ENCODE measurements at places on chromosomes 3 and 15.

- DNase-seq: no peak
Observed at GRCh38 chr3:139894643-139894989, 40.4 kb upstream of the CLSTN2 start.

DNA sequence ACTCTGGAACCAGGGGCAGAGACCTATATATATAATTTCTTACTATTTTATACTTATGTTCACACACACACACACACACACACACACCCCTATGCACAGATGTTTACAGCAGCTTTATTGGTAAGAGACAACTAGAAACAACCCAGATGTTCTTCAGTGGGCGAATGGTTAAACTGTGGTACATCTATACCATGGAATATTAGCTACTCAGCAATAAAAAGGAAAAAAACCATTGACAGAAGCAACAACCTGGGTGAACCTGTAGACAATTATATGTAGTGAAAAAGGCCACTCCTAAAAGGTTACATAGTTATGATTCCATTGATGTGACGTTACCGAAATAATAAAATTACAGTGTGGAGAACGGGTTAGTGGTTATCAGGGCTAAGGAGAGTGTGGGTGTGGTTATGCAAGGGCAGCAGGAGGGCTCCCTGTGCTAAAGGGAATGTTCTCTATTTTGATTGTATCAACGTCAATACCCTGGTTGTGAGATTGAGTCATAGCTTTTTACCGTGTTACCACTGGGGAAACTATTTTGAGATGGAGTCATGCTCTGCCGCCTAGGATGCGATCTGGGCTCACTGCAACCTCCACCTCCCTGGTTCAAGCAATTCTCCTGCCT, 85.5 kb downstream of the FLNB start:
- no peak for DNase-seq

DNA sequence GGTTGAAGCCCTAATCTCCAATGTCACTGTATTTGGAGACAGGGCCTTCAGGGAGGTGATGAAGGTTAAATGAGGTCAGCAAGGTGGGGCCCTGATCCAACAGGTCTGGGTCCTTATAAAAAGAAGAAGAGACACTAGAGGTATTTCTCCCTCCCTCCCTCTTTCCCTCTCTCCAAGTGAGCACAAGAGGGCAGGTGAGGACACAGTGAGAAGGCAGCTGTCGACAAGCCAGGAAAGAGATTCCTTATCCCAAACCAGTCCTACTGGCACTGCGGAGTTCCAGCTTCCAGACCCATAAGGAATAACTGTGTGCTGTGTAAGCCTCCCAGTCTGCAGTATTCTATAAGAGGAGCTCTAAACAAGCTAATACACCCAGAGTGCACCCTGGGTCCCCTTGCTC, 134.7 kb downstream of the ADAMTS17 start:
- no peak for DNase-seq

GRCh38 chr3:40597441-40597840, 72.7 kb downstream of the ZNF621 start:
- no peak for DNase-seq

- no peak for DNase-seq
Observed at GRCh38 chr15:71530116-71530515, 280.2 kb upstream of the NR2E3 start.

DNA sequence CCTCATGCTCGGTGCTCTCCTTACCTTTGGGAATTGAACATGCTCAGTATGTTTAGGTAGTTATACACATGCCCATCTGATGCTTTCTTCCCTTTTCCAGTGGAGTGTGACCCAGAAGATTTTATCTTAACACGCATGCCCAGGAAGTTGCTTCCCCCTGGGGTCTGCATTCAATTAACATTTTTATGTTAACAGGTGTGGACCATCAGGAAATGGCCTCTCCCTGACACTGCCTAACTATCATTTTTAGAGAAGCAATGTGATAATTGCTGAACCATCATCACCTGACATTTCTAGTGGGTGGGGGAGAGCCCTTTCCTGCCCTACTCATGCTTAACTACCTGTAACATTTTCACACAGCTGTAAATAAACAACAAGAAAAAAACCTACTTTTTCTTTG, 55.1 kb upstream of the TGFBR2 start:
- DNase-seq: no peak

DNA sequence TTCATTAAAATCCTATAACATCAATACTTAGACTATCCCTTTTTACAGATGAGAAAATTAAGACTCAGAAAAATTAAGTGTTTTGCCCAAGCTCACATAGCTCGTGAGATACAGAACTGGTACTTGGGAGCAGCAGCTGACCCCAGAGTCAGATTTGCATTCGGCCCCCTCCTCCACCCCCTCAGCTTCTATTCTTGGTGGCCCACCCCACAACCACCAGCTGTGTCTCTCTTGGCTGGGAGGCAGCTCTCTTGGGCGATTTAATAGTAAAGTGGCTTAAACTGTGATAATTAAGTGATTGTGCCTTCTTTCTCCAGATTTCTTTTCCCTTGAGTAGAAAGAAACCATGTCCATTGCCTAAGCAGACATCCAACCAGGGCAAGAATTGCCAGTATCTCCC, 203.6 kb upstream of the PDZRN3 start:
- DNase-seq: no peak

DNA sequence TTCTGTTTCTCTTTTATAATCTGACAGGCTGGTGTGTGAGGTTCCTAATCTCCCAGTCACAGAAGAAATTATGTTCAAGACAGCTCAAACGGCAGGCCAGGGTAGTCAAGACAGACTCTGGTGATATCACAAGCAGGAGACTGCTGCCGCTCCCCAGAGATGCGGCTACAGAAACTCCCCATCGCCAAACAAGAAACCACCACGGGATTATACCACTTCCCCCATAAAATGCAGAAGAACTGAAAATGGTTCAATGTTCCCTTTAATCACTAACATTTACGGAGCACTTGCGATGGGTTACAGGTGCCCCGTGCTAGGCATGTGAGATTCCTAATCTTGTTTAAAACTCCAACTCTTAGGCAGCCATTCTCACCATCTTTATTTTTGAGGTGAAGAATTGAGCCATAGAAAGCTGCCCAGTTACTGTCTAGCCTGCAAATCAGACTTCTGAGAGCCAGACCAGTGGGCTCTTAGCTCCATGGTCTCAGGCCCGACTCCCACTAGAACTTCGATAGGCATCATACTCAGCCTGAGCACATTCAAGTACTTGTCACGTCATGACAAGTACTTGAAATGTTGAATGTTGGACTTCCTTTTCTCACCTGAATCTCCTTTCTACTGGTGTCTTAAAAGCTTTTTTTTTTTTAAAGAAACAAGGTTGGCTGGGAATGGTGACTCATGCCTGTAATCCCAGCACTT, 58.4 kb downstream of the TBC1D2B start:
- DNase-seq: no peak

GRCh38 chr15:55255714-55256113, 33.9 kb downstream of the RAB27A start:
- no peak for DNase-seq

- DNase-seq: no peak
Observed at GRCh38 chr3:12182687-12183441, 24.2 kb upstream of the TIMP4 start.

- no peak for DNase-seq
Observed at GRCh38 chr15:35061161-35061824, 23.8 kb downstream of the NANOGP8 start.

- DNase-seq: no peak
Observed at GRCh38 chr3:13655061-13655913, 106.4 kb downstream of the FBLN2 start.

DNA sequence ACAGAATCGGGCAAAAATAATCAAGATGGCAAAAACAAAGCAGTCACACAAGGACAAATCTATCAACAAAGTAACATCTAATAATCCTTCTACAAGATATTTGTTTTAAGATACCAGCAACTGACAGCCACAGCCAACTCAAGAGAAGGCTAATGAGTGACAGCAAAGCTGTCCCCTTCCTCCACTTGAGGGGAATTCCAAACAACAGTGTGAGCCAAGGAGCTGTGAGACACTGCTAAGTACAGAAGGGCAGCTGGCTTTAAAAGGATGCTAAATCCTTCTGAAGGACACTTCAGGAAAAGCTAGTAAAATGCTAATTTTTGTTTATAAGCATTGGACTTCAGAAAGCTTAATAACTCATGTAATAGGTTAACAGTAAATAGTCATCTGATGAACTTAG, 120.3 kb upstream of the GOLGA8J start:
- DNase-seq: no peak

- DNase-seq: no peak
Observed at GRCh38 chr3:32583708-32584107, 13.1 kb upstream of the DYNC1LI1 start.

DNA sequence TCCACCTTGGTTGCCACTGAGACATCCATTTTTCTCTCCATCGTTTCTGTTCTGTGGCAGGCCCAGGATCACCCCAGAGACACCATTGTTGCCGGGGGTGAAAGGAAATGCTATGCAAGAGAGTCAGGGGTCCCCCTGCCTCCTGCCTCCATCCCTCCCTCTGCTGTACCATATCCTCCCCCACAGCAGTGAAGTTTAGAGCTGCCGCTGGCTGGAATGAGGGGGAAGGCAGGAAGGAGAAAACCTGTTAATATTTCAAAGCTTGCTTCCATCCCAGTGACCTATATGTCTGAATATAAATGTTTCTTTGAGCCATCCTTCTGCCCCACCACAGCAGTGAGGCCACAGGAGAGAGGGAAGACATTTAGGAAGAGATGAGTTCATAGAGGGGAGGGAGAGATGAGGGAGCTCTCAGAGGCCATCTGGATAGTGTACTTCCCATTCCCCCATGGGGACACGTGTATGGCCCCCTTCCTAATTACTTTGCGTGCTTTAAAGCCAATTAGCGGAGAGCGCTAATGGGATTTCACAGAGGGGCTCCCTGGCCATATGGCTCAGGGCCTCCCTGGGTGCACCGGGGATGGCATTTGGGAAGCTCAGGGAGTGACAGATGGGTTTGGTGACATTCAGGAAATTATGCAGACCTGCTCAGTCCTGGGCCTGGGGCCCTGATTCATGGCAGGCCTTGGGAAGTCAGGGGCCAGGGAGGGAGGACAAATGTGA, 40.4 kb upstream of the CHRNB4 start:
- DNase-seq: no peak

- no peak for DNase-seq
Observed at GRCh38 chr3:160038862-160039562, 50.4 kb downstream of the IL12A start.

DNA sequence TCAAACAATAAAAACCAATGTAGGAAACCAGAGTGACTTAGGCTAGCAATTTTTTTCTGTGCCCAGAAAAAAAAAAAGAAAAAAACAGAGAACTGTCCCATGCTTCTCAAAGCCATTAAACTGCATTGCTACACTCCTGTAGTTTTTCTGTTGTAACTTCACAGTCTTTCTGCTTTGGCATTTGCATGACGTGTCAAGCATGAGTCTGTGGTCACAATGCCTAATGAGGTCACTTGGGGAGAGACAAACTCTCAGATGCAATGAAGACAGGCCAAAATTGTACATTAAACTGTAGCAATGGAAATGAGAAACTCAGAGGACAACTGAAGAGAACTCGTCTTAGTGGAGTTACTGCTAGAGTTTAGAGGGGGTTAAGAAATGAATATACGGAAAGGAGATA, 30.8 kb downstream of the CCDC80 start:
- DNase-seq: no peak

DNA sequence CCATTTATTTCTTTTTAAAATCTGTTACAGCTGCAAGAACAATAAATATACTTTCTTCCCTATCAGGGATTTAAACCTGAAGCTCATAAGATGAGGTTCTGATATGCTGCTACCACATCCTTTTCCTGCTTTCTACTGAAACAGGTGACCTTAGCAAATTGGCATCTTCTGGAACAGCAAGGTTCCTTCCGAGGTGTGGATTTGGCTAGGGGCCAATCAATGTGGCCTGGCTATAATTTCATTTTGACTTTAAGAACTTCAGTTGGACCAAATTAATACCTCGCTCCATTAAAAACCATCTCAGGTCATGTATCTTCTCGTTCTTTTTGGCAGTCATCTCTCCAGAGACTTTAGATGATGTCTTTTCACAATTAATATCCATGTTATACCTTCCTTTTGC, 53.4 kb upstream of the C3orf80 start:
- DNase-seq: no peak

- no peak for DNase-seq
Observed at GRCh38 chr3:121794264-121794983, 40.4 kb downstream of the IQCB1 start.

DNA sequence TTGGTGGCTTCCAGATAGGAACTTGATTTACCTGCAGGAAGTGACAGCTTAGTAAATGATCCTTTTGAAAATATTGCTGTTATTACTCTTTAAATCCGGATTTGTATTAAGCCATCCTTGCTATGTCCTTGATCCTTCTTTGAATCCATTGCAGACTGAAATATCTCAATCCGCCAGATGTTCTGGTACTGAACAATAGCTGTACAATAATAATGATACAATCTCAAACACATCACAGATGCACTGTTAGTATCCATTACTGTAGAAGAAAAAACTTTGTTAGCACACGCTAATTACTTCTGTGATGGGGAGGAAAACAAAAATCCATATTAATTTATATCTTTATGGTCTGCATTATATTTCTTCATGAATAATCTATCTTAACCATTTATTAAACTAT, 202.3 kb downstream of the CNTN4 start:
- no peak for DNase-seq

GRCh38 chr3:194404365-194405140, 5.5 kb upstream of the GP5 start:
- no peak for DNase-seq

GRCh38 chr3:141081141-141081795, 30.1 kb downstream of the SPSB4 start:
- no peak for DNase-seq

GRCh38 chr3:184683234-184683633, 28.6 kb downstream of the MAGEF1 start:
- DNase-seq: no peak

DNA sequence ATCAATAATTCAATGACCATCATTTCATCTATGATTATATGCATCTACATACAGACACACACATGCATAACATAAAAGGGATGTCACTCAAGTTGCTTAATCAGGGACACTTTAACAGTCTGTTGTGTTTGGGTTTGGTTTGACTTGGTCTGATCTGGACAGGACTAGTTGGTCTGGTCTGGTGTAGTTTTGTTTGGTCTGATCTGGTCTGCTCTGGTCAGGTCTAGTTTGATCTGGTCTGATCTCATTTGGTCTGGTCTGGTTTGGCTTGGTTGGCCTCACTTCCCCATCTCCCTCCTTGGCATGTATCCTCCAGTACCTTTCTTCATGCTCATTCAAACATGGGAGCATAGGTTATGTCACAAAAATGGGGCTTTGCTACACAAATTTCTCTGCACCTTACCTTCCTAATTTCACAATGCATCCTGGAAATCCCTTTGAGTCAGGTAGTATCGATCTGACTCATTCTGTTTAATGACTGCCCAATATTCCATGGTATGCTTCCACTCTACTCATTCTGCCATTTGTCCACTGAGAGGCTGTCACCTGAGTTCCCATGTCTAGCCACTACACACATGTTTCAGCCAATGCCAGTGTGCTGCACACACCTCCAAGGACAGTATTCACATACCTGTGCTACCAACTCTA, 73.0 kb upstream of the TPM1 start:
- no peak for DNase-seq

GRCh38 chr3:135106445-135106844, 311.4 kb downstream of the EPHB1 start:
- no peak for DNase-seq

- no peak for DNase-seq
Observed at GRCh38 chr3:126630020-126630419, 24.9 kb downstream of the TXNRD3 start.

Measured in SHP77 treated with DMSO at 0.1 percent for 48 hours (cell line).